SHP77 treated with DMSO at 0.1 percent for 48 hours (cell line): ENCODE measurements at places on chromosomes 11 and 22.

GRCh38 chr11:44417731-44418455, 108.0 kb upstream of the ALX4 start:
- DNase-seq: no peak

- DNase-seq: no peak
Measured at GRCh38 chr11:78094250-78094649, 14.6 kb upstream of the NDUFC2 start.

GRCh38 chr11:126927623-126928022, 72.9 kb downstream of the KIRREL3 start:
- DNase-seq: no peak

- no peak for DNase-seq
Measured at GRCh38 chr22:44108076-44108475, 72.6 kb upstream of the PARVG start.

DNA sequence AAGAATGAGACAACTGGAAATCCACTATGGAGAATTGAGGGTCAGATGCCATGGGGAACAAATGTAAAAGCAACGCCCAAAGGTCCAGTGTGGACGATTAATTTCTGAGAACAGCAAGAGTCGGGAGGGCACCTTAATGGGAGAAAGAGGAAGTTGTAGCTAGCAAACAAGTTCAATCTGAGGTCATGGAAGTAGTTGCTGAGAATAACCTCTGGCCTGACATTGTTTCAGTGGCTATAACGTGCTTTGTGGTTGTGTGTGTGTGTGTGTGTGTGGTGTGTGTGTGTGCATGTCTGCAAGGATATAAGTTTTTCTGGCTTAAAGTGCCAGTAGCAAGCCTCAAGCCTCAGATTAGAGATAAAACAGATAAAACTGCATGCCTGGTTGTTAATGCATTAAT, 1630.1 kb upstream of the TENM4 start:
- no peak for DNase-seq

DNA sequence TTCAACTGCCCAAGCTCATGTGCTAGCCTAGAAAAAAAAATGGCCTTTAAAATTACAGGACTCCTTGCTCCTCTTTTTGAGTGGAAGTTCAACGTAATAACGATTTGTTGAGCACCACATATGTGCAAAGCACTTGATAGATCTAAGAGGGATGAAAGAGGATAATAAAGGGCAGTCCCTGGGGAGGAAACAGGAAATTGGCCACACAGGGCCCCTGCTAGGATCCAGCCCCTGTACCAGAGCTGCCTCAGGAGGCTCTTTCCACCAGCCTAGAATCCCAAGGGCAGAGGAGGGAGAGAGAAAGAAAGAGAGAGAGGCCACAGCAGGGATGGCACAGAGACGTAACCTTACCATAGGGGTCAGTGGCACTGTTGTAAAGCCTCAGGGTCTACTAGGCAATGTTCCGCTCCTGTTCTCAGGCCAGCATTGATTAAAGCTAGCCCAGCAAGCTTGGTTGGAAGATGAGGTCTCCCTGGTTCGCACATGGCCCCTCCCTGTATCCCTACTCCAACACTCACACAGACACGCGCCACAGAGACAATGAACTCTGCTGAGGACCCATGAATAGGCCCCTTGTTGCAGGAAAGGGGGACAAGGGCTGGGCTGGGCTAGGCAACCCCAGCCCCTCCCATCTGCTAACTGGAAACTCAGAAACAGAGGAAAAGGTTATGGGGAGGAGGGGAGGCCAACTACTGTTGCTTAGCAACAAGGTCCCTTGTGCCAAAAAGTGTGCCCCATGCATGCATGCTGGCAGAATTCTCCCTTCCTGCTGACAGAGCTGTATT, at the start of gene TMPRSS5:
TSS of gene TMPRSS5 (minus strand) at position 438 of the 785 bp plus-strand sequence. CDS start at position 354, 84 bp downstream.
- no peak for DNase-seq

DNA sequence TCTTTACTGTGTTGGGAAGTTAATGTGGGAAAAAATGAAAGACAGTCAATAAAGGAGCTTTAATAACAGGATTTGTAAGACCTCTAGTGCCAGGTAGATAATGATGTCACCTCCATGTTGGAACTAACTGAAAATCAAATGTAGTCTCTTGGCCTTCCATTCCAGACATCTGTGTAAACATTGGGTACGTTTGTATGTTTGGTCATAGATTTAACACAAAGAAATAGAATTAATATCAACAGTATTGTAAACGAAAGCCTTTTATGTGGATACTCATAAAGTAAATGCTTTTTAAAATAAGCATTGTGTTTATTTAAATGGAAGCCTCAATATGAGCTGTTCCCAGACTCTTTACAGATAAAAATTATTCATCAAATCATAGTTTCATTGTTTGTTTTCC, 605.7 kb downstream of the METTL15 start:
- peak; percentile 68 for DNase-seq

DNA sequence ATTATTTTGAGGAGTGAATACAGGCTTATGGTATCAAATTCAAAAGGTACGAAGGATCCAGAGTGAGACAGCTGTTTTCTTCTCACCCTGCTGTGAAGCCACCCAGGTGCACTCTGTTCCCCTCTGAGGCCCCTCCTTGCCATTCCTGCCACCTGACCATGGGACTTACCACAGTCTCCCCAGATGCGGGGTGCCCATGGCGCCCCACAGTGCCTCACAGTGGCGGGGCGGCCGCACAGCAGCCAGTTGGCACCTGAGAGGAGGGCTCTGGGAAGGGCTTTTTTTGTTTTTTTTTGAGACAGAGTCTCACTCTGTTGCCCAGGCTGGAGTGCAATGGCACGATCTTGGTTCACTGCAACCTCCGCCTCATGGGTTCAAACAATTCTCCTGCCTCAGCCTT, 151.7 kb downstream of the CEP164 start:
- DNase-seq: no peak

DNA sequence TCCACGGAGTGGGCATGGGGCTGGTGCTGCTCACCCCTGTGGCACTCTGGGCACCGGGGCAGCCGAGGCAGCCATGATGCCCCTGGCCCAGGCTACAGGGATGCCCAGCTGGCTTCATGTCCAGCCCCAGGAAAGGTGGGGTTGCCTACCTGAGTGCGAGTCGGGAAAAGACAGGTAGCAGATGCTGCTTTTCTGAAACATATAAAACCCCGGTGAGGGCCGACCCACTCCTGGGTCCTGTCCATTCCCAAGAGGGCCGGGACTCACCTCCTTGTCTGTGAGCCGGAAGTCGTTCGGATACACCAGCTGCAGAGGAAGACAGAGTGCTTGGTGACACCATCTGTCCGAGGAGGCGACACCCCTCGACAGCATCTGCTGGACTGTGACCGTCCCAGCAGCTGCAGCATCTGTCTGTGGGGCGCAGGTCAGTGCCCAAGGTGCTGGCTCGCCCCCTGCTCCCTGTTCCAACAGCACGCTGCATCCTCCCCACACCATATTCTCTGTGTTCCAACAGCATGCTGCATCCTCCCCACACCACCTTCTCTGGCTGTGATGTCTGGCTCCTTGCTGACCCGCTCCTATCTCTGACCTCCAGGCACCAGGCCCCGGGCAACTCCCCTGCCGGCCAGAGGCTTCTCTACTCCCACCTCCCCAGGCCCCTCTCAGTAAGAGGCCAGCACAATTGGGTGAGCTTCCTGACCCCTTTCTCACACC, 8.0 kb downstream of the DENND6B start:
- DNase-seq: no peak

DNA sequence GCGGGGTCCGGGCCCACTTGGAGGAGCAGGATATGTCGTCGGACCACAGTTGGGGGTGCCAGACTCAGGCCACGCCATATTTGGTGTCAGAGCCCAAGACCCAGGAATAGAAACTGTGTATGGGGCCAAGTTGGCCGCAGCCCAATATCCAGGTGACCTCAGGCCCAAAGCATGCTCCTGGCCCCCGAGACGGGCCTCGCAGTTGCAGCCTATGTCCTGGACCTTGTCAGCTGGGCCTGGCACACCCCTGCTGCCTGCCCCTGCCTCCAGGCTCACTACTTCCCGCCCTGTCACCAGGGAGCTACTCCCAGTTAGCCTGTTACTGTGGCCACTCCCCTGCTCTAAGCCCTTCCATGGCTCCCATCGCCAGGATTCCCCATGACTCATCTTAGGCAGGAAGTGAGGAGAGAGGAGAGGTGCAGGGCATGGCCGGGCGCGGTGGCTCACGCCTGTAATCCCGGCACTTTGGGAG, 23.1 kb downstream of the A4GALT start:
- DNase-seq: no peak

GRCh38 chr11:25667871-25668270, 664.1 kb upstream of the ANO3 start:
- no peak for DNase-seq

DNA sequence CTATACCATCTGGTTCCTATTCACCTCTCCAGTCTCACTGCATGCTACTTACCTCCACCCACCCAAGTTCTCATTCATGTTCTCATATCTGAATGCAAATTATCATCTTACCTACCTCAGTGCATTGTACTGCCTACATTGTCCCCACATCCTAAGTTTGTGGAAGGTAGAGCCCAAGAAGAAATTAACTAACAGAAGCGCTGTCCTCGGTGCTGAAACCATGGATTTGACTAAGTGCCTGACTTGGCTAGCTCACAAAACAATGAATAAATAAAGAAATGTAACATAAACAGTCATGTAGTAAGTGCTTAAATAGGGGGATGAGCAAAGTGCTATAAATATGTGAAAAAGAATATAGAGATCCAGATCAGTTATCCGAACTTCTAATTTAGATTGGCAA, 63.2 kb downstream of the GRIA4 start:
- no peak for DNase-seq

- no peak for DNase-seq
Measured at GRCh38 chr11:92628401-92629292, 340.8 kb upstream of the MTNR1B start.

GRCh38 chr11:59559886-59560285, 48.5 kb downstream of the OR4D9 start:
- no peak for DNase-seq

DNA sequence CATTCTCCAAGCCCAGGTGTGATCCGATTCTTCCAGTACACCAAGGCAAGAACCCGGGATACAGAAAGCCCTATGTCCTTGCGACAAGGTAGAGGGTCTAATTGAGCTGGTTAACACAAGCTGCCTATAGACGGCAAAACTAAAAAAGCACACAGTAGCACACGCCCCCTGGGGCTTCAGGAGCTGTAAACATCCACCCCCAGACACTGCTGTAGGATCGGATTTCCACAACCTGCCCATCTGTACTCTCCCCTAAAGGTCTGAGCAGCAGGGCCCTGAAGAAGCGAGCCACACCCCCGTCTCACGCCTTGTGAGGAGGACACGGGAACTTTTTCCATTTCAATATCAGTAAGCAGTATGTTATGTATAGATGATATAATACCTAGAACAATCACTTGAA, 624.7 kb downstream of the BUD13 start:
- DNase-seq: no peak

GRCh38 chr11:75733431-75734107, 15.9 kb downstream of the MOGAT2 start:
- DNase-seq: no peak

GRCh38 chr11:57475671-57476046, 15.3 kb downstream of the RTN4RL2 start:
- DNase-seq: no peak

DNA sequence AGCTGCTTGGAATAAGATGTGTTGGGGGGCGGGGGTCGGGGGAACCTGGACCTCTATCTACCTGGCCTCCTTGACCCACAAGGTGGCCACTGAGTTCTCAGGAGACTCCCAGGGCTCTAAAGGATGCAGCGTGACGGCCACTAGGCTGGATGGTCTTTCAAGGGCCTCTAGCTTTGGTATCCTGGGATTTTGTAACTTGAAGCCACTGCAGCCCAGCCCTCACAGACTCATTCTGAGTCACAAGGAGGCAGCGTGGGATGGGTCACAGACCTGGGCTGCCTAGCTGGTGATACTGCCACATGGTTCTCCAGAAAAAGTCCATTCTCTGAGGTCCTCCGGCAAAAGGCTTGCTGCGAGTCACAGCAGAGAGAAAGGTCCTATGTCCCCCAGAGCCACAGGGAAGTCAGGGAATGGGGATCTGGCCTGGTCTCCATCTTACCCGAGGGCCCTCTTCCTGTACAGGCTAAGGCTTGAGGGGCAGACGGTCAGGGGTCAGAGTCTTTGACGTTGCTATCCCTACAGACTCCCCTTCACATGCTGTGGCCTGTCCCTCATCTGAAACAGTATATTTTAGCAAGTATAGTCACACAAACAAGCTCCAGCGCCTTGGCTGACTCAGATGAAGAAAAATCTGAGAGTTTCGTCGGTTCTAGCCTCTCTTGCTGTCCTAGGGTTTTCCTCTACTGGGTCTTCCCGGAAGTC, 52.4 kb downstream of the KCNC1 start:
- no peak for DNase-seq

- no peak for DNase-seq
Measured at GRCh38 chr11:109845437-109845836, 247.8 kb upstream of the ZC3H12C start.

DNA sequence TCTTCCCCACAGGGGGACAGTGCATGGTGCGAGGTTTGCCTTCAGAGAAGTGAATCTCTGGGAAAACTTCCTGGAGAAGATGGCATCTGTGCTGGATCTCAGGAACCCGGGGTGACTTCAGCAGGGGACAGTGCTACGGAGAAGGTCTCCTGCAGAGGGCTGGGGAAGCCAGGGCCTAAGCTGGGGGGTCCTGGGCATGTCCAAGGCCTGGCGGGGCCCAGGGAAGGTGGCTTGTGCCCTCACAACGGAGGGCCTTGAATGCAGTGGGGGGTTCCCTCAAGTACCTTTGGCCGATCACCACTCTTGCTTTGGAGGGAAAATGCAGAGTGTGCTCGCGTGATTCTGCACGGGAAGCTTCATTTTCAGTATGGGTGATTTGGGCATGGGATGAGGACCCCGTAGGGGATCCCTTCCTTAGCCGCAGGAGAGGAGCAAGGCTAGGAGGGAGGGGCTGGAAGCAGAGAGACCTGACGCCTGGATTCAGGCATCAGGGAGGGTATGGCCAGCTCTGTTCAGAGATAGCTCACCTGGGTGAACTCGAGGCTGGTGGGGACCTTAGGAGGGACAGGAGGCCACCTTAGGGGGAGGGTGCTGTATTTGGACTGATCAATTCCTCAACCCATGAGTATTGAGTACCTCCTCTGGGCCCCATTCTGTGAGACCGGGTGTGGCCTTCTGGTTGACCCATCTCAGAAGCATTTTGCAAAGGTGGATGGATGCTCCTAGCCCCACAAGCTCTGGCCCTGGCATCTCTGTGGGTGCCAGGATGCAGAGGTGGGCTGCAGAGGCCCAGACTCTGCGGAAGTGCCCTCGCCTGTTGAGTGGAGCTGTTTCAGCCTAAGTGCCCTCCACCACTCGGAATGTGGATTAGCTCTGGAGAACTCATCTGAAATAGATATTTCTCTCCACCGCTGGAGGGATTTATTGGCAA, 529.4 kb downstream of the TBC1D22A start:
- no peak for DNase-seq

GRCh38 chr11:98561252-98561651, 459.5 kb upstream of the CNTN5 start:
- no peak for DNase-seq

DNA sequence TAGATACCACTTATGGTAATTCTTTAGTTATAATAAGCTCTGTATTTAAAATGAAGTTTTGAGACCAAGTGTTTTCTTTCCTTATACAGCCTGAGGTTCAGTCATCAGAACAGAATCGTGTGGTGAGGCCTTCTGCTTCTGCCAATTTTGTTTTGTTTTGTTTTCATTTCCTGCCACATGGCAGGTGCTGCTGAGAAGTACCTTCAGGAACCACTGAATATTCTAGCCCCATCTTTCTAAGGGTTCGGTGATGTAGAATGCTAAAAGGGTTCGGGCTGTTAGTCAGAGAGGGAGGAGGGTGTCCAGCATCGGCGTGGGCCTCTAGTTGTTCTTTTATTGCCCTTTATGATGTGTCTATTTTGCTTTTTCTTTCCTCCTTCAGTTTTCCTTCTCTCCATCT, 25.8 kb downstream of the TNRC6B start:
- no peak for DNase-seq
